Hypothalamus (tissue), 51 donors: ENCODE measurements at places on chromosomes 1 and 21.

DNA sequence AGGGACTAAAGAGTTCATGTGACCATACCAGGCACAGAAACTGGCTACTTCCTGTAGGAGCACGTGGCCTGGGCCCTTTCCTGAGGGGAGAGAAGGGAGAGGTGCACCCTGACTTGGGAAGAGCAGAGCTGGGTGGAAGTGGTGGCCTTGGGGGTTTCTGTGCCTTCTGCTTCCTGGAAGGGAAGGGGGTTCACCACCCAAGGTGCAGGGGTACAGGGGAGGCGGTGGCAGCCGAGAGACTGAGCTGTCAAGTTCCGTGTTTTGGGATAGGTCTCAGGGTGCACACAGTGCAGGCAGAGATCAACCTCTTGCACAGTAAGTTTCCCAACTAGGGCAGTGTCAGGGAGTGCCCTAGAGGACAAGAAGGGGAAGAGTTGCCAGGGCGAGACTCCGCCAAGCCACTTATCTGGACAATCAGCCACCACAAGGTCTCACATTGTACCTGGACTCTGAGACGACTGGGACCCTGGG, 10.1 kb downstream of the HECTD3 start:
- DNase-seq: no peak

- no peak for DNase-seq
Measured at GRCh38 chr1:17979815-17980214, 127.8 kb upstream of the IGSF21 start.

GRCh38 chr1:84834419-84835064, 58.5 kb downstream of the LPAR3 start:
- no peak for DNase-seq

DNA sequence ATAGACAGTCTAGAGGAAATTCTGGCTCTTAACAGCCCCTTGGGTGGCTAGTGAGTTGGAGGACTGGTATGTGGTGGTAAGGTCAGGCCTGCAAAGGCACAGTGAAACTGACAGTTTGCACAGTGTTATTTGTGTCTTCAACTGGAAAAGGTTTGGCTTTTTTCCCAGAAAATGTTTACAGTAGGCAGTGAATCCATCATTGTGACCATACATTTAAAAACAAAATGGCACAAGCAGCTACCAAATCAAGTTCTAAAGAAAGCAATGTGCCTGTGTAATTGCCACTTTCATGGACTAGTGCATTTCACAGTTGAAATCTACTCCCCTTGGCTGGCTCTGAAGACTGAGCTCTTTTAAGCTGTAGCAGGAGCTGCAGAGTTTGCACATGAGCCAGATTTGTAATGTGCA, 24.8 kb downstream of the ATPAF1 start:
- DNase-seq: no peak

- DNase-seq: no peak
Measured at GRCh38 chr1:13617108-13617507, 33.5 kb downstream of the PDPN start.

DNA sequence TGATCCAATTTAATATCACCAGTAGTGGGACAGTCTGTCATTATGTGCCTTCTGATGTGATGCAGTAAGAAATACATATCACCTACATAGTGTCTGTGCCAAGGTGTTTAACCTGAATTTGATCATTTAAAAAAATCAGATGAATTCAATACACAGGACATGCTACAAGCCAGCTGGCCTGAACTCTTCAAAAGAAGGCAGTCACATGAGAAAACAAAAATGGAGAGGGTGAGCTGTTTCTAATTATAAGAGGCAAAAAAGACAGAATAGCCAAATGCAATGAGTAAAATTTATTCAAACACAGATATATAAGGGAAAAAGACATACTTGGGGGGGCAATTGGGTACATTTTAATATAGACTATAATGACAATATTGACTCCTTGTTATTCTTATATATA, 66.5 kb downstream of the ST3GAL3 start:
- no peak for DNase-seq

DNA sequence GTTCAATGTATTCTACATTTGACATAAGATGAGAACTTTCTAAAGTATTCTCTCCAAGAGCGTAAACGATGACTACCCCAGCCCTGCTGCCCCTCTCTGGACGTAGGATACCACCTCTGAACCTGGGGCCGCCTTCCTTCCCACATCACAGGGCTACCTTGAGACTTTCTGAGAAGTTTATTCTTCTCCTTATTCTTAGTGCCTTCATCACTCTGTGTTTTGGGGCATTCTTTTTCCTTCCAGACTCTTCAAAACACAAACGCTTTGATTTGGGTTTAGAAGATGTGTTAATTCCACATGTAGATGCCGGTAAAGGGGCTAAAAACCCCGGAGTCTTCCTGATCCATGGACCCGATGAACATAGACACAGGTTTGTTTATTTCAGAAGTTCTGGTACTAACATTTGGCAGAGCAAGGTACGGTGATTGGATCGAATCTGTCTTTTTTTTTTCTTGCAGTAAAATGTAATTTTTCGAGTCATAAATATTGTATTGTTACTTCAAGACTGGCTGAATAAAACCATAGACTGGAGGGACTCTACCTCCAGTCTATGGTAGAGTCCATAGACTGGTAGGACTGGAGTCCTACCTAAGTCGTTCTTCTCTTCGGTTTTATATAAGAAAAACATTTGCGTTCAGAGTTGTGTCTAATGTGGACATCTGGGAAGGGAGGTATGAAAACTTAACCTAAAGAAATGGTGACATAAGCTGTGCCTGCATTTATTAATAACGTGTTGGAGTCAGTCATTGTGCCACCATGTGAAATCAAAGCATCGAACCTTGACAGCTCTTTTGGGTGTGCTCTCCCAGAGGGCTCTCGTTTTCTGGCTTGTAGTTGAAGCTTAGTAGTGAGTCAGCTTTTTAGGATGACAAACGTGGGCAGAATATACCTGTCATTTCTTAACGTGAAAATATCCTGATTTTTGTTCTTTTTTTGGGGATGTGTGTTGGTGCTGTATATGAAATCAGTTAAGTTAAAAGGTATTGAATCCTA, 1.2 kb downstream of the MAN1A2 start:
- DNase-seq: no peak

DNA sequence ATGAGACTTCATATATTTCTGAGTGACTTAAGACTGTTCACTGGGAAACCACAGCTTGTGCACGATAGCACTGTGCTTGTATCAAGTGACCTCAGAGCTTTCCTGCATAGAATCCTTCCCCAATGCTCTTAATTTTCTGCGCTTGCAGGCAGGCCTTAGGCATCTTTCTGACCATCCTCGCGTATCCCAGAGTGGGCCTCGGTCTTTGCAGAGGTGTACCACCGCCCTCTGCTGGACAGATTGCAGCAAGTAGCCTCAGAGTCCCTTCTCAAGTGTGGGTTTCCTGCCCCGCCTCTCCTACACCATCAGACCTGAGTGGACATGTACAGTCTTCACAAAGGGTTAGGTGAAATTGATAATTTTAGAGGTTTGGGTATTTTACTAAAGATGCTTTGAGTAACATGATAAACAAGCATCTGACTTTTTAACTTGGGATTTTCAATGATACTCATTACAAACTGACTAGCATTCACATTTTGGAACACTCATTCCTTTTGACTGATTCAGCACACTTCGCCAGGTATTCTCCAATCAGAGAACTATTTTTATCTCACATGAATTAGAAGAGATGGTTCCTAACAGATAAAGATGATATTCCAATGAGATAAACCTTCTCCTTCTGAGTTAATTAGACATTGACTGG, 246.5 kb upstream of the USP25 start:
- DNase-seq: peak; percentile 80

DNA sequence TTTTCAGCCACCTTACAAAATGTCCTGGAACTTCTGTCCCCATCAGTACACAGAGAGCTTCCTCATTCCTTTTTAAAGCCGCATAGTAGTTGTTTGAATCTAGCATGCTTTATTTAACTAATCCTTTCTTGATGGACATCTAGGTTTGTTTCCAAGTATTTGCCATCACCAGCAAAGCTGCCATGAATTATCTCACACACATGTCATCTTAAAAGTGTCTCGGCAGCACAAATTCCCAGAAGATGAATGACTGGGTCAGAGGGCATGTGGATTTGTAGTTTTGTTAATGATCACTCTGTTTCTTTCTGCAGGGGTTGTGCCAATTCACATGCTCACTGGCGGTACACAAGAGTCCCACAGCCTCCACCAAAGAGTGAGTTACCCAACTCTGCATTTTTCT, 68.3 kb downstream of the CLIC6 start:
- DNase-seq: no peak

DNA sequence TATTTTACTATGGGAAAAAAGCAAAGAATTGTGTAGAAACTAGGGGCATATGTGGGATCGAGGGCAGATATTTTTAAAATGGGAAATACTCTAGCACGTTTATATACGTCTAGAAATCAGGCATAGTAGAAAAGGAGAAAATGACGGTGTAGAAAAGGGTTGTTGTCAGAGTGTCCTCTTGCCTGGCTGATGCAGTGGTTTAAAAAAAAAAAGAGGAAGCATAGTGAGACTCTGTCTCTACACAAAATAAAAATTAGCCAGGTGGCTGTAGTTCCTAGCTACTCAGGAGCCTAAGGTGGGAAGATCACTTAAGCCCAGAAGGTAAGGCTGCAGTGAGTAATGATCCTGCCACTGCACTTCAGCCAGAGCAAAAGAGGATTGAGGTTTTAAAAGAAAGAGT, 64.7 kb upstream of the LRRC7 start:
- no peak for DNase-seq

- DNase-seq: peak; percentile 57
Measured at GRCh38 chr1:44848456-44849181, 5.6 kb upstream of the PTCH2 start.

DNA sequence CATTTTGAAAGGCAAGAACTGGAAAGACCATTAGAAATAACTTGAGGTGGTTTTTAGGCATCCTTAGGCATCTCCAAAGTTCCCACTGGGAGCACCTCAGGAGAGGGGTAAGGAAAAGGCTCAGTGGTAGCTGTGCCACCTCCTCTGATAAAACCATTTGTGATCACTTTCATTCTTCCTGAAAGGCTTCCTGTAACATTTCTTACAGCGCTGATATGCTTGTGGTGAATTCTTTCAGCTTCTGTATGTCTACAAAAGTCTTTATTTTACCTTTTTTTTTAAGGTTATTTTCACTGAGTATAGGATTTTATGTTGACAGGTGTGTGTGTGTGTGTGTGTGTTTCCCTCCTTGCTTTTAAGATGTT, 54.8 kb downstream of the VANGL2 start:
- DNase-seq: no peak

- DNase-seq: no peak
Measured at GRCh38 chr1:1302006-1302430, 5.7 kb downstream of the ACAP3 start.

DNA sequence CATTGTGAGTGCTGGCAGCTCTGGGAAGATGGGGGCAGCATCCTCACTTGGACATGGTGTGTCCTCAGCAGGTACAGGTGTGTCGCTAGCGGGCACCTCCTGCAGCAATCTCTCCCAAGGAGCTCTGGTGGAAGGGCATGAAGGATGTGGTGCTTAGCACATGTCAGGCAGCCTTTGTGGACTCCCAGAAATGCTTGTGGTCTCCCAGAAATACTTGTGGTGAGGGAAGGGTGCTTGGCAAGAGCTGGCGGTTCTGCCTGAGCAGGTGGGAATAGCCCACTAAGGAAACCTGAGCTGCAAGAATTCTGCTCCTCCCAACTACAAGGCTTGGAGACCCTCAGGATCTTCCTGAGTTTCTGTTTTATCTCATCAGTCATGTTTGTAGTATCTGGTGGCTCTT, 371.6 kb downstream of the PRDM2 start:
- DNase-seq: no peak

GRCh38 chr21:25375675-25376074, 231.6 kb downstream of the MRPL39 start:
- no peak for DNase-seq

DNA sequence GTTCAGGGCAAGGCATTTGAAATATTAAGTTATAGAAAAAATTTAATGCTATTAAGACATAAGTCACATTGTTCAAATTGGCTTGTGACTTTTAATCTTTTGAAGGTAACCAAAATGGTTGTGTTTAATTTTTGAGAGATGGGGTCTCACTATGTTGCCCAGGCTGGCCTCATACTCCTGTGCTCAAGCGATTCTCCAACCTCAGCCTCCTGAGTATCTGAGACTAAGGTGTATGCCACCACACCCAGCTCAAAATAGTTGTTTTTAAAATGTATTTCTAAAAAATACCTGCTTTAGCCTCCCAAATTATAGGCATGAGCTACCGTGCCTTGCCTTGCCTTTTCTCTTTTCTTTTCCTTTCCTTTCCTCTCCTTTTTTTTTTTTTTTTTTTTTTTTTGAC, 26.0 kb upstream of the CHAF1B start:
- no peak for DNase-seq

DNA sequence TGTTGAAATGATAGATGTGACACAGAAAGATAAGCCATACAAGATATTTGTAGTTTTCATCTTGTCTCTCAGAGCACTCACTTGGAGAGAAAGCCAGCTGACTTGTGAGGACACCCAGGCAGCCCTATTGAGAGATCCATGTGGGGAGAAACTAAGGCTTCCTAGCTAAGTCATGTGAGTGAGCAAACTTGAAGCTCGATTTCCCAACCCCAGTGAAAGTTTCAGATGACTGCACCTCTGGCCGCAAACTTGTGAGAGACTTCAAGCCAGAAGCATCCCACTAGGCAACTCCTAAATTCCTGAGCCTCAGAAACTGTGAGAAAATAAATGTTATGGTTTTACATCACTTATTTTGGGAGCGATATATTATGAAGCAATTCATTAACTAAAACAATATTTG, 832.3 kb downstream of the LTN1 start:
- no peak for DNase-seq

DNA sequence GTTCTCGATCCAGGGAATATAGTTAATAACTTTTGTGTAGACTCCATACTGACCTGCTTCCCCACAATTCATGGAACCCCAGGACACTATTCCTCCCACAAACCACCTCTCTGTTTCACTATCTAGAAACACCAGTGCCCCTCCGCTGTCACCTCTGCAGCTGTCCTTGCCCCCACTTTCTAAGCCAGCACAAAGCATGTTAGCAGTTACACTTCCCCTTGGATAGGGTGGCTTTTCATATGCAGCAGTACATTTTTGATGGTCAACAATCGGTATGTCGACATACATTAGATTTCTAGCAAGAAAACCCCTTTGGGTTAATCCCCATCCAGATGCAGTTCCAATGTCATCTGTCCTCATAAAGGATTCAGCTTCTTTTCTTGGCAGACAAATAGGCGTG, 14.4 kb downstream of the TARDBP start:
- DNase-seq: no peak

DNA sequence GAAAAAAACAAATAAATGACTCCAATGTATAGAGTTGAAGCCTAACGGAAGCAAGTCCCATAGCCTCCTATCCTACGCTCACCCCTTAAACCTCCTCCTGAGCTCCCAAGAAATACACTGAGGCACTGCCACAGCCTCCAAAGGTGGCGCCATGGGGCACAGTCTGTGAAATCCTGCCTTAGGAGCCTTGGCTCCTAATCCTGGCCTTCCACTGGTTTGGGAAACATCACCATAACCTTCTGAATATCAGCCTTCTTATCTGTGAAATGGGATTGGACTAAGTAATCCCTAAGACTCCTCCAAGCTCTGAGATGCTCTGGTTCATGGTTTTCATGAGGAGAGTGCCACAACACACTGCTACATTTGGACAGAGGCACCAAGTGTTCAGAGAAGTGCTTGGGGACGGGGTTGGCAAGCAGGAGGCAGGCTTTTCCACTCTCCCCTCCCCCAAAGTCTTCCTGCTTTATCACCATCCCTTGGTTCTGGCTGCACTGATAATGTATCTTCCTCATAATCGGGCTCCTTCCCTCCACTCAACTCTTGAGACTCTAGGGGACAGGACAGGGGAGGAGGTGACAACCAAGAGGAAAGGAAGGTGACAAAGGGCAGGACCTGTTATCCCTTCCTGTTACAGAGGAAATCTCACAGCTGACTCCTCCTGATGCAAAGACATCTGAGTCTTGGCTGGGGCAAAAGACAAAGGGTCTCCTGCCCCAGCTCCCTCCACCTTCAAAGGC, 2.7 kb downstream of the SLAMF7 start:
- no peak for DNase-seq
